ENCODE measurements at places on chromosomes 4 and X.

- DNase-seq: no peak
Measured at GRCh38 chrX:143363419-143363818, 153.9 kb downstream of the SPANXN3 start.

GRCh38 chr4:161704040-161704439 is 459.8 kb downstream of the FSTL5 start:
- DNase-seq: no peak

- no peak for DNase-seq
Measured at GRCh38 chrX:103155201-103155600, 59.7 kb upstream of the BEX4 start.

DNA sequence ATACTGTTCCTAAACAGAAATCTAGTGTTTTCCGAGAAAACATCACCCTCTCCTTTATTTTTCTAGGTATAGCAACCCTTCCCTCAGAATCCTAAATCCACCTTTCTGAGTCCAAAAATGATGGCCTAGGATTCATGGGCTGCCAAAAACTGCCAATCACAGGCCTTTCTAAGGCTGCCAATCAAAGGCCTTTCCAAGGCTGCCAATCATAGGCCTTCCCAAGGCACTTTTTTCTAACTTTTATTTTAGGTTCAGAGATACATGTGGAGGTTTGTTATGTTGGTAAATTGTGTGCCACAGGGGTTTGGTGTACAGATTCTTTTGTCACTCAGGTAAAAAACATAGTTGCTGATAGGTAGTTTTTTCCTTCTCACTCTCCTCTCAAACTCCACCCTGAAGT is 673.7 kb downstream of the FAT4 start:
- DNase-seq: no peak

GRCh38 chrX:5233830-5234229 is 994.8 kb downstream of the NLGN4X start:
- DNase-seq: no peak

GRCh38 chrX:19960913-19961312 is 29.9 kb downstream of the BCLAF3 start:
- no peak for DNase-seq

DNA sequence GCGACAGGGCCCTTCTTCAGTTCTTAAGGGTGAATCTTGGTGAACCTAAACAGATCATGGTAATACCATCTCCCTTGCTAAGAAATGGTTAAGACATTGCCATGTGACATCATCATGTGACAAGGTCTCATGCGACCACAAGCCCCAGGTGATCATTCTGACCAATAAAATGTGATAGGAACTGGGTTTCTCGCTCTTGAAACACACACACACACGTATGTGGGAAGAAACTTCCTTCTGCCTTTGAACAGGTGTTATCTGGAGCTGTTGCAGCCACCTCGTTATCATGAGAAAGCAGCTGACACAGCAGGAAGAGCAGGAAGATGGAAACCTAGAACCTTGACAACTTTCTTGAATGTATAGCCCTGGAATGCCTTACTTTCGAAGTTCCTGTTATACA is 10.2 kb downstream of the SOD3 start:
- DNase-seq: no peak

- no peak for DNase-seq
Measured at GRCh38 chr4:150609131-150609530, 27.2 kb downstream of the MAB21L2 start.

GRCh38 chrX:1596676-1597344 is 5.4 kb downstream of the AKAP17A start:
- no peak for DNase-seq

DNA sequence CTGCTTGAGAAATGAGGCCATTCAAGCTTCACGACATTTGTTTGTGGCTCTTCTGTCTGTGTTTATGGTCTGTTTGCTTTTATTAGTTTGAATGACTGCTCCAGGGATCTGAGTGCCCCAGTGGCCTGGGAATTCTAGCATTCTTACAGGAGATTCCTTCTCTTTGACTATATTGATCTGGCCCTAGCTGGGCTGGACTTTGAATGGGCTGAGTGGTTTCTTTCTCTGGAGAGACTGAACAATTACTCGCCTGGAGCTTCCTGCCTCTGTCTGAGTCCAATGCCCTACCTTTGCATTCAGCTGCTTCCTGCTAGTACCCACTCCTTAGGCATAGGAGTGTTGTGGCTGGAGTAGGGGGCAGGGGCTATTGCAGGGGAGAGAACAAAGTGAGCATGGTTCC is 51.2 kb upstream of the EDA start:
- no peak for DNase-seq

GRCh38 chrX:148517176-148517575 is 16.8 kb downstream of the AFF2 start:
- no peak for DNase-seq

DNA sequence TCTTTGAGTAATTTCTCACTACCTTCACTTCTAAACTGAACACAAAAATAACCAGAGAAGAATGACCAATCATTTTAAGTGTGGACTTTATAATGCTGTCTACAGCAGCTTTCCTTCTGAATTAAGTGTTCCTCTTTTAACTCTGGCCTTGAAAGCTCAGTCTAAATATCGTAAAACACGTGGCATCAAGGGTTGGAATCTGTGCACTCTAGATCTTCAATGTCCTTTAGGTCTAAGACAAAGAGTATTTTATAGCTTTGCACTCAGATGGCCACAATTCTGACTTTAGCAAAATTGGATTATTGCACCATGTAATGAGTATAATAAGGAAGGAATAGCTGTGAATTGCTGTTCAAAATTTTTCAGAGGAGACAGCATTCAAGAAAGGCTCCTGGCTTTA is 197.1 kb upstream of the UGT8 start:
- no peak for DNase-seq

GRCh38 chr4:53961351-53961750 is 103.1 kb downstream of the CHIC2 start:
- DNase-seq: no peak

- peak; percentile 27 for DNase-seq
Measured at GRCh38 chrX:48045410-48046311, 25.8 kb downstream of the ZNF630 start.

GRCh38 chr4:100569196-100569595 is 51.4 kb upstream of the EMCN start:
- no peak for DNase-seq

DNA sequence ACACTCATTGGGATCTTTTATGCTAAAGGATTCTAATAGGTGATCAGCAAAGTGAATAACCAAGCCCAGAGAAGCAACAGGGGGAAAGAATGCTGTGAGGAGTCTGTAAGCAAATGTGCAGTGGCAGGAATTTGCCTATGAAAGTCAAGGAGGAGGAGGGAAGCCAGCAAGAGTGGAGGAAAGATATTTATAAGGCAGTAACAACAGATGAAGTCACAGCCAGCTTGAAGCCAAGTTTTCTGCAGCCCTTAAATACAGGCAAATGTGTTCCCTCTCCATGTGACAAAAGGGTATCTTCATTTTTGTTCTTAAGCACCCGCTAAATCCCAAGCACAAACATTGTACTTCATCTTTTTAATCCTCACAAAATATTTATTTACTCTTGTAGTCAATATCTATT is 275.0 kb upstream of the CLNK start:
- DNase-seq: no peak

DNA sequence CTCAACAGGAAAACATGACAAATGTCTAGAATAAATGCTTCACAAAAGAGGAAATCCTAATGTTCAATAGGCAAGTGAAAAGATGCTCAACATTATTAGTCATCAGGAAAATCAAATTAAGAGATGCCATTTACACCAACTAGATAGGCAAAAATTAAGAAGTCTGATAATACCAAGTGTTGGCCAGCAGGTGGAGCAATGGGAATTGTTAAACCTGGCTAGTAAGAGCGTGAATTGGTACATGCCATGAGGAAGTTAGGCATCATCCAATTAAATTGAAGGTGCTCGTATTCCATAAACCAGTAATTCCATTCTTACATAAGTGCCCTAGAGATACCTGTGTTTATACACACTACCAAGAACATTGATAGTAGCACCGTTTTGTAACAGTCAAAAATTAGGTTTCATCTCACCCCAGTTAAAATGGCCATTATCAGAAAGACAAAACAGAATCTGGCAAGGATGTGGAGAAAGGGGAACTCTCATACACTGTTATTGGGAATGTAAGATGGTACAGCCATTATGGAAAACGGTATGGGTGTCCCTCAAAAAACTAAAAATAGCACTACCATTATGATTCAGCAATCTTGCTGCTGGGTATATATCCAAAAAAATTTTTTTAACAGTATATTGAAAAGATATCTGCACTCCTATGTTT is 14.0 kb upstream of the ZCCHC18 start:
- DNase-seq: peak; percentile 62

GRCh38 chrX:96906741-96907140 is 23.0 kb downstream of the RPA4 start:
- DNase-seq: no peak

GRCh38 chr4:109972786-109973528 is 60.3 kb downstream of the EGF start:
- DNase-seq: no peak
